ENCODE measurements at places on chromosomes 5 and 9.

DNA sequence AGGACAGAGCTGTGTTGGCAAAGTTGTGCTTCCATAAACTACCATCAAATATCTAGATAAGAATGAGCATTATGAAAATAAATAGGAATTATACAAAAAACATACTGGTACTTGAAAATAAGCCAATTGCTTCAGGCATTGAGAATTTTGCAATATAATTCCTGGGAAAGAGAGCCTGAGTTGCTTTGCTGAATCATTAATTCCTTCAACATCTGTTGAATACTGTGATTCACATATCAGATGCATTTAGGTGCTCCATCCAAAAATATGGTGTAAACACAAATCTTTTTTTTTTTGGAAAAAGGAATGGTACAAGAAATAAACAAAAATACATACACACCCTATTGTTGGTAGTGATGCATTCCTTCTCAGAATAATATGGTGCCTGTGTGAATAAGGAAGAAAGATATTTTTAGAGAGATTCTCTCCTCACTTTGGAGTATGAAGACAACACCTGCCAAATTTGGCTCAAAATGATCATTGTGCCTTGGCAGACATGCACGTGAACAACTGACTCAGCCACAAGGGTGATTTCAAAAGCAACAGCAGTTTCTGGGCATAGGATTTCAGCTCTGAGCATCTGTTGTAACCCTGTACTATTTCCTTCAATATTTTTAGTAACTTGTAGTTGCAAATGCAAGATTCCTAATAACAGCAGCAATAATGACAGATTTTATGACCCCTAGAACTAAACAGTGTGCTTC, 96.7 kb downstream of the CAVIN4 start:
- no peak for DNase-seq

DNA sequence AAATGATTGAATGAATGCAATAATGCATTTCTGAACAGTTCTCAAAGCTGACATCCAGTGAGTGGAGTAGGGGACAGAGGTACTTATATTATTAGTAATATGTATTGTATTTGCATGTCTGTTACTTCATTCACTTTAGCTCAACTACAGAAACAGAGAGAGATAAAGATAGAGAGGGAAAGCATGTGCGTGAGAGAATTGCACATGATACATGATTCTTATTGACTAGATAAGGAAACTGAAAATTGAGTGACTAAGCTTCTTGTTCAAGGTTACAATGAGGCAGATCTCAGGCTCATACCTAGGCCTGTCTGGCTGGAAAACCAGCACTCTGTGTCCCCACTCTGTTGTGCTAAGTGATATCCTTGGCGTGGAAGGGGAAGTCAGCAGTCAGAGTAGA, 337.7 kb upstream of the KLF4 start:
- no peak for DNase-seq

DNA sequence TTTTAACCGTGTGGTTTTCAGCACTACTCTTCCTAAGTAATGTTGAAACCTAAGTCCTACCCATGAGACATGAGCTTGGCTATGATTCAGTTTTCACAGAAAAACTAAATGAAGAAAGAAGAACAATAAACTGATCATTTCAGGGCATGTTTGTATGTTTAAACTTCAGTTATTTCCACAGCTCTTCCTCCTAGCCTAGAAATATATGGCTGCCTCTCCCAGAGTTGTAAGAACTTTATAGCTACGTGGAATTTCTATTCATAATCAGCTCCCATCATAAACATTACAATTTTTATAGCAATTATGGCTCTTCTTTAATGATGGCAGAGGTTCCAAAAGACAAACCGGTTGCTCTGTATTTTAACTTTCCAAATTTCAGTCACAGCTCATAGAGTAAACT, 314.7 kb upstream of the ADAMTSL1 start:
- DNase-seq = no peak

GRCh38 chr5:99441235-99441634, 512.4 kb upstream of the CHD1 start:
- DNase-seq = no peak

- DNase-seq = no peak
Observed at GRCh38 chr5:148645527-148645926, 8.8 kb downstream of the HTR4 start.

DNA sequence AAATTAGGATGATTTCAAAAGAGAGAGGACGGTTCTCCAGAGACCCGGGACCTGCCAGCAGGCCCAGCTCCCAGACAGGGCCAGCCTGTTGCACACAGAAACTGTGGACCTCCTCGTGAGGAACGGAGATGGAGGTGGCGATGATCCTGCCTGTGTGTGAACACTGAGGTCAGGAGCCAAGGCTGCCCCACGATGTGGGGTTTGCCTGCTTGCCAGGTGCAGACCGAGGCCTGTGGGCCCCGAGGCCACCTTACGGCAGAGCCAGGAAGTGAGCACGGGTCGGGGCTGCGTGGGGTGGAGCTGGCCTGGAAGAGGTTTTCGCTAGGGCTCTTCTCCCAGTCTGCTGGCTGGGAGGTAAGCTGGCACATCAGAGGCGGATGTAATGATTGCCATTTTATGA, 4.3 kb downstream of the FAM163B start:
- DNase-seq = no peak

DNA sequence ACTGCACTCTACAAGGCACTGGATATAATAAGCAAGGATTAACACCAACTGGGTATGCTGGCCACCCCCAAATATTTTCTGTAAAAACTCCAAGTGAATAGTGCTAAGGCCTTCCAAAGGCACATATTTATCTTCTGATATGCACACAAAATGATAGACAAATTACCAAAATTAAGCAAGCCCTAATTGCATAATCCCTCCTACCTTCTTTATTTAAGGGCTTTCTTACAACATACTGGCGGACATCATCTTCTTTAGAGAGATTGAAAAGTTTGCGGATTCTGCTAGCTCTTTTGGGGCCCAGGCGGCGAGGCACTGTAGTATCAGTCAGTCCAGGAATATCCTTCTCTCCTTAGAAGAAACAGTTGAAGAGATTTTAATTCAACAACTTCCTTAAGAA, 1.9 kb downstream of the RPS6 start:
- DNase-seq = no peak

DNA sequence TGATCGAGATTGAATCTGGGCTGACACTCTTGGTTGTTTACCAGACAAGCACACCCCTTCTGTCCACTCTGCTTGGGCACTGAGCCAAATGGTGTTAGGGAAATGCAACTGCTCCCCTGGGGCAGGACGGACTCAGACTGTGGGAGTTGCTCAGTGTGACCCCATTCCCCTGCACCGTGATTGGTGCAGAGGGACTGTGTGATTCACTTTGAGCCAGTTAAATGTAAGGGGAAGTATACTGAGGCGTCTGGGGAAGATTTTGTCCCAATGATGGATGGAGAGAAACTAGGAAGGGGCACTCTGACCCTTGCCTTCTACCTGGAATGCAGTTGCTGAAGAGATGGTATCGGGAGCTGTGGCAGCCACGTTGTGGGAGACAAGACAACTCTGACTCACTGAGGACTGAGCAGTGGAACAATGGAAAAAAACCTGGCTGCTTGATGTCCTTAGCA, 196.0 kb upstream of the ANKRD55 start:
- DNase-seq = no peak

- DNase-seq = no peak
Observed at GRCh38 chr5:81021486-81021885, 61.3 kb downstream of the RASGRF2 start.

GRCh38 chr5:160291467-160291866, 20.9 kb downstream of the CCNJL start:
- no peak for DNase-seq

GRCh38 chr5:109922381-109922995, 232.8 kb downstream of the MAN2A1 start:
- no peak for DNase-seq

GRCh38 chr9:36902861-36903524, 131.1 kb downstream of the PAX5 start:
- DNase-seq = no peak

DNA sequence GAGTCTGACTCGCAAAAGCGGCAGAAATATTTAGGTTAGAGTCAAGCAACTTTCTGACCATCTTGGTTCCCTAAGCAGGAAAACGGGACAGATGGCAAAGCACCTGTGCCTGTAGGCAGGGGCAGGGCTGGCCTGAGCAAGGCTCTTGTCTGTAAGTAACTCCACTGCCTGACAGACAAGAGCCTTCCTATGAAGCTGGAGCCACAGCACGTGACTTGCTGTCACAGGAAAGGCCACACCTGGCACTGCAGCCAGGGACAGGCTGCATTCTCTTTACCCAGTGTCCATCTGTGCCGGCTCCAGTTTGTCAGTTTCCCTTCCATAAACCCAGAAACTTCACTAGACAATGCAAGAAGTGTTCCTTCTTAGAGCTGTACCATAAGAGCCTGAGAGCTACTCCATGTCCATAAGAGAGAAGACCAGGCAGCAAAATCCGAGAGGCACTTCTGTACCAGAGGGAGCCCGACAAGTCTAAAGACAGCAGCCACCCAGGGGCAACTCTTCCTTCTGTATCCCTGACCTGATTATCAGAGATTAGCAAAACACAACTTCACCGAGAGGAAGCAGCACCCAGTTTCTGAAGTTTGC, 78.1 kb downstream of the GPR21 start:
- DNase-seq = no peak

DNA sequence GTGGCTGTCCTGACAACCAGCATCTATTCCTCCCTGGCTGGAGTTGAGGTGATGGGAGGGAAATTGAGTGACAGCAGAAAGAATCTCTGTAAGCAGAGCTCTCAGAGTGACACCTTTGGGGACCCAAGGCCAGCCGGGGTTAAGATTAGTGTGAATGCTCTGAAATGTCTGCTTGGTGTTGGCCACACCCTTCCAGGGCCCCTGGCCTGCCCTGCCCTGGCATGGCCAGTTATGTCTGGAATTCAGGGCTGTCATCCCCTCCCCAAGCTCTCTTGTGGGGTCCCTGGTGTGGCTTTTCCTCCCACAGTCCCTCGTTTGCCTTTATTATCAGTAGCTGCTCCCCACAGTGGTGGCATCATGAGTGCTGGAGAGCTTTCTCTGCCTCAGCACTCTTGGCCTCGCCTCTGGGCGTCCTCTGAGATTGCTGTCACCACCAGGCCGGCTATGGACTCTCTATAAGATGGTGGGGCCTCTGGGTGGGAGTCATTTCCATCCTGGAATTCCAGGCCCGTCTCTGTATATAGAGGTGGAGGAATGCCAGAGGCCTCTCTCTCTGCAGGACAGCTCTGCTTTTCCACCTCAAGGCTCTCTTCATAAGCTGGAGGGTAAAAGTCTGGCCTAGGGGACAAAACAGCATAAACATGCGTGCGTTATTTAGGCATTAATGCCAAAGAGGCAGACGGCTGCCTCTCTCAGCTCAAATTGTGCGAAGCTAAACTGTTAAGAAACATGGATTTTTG, 3.6 kb downstream of the TMEM252 start:
- DNase-seq = no peak

GRCh38 chr5:82351754-82352145, 73.6 kb upstream of the RPS23 start:
- DNase-seq = peak; percentile 8

- no peak for DNase-seq
Observed at GRCh38 chr5:13218518-13218917, 726.0 kb downstream of the DNAH5 start.

- no peak for DNase-seq
Observed at GRCh38 chr5:6581559-6582426, 51.1 kb downstream of the NSUN2 start.

DNA sequence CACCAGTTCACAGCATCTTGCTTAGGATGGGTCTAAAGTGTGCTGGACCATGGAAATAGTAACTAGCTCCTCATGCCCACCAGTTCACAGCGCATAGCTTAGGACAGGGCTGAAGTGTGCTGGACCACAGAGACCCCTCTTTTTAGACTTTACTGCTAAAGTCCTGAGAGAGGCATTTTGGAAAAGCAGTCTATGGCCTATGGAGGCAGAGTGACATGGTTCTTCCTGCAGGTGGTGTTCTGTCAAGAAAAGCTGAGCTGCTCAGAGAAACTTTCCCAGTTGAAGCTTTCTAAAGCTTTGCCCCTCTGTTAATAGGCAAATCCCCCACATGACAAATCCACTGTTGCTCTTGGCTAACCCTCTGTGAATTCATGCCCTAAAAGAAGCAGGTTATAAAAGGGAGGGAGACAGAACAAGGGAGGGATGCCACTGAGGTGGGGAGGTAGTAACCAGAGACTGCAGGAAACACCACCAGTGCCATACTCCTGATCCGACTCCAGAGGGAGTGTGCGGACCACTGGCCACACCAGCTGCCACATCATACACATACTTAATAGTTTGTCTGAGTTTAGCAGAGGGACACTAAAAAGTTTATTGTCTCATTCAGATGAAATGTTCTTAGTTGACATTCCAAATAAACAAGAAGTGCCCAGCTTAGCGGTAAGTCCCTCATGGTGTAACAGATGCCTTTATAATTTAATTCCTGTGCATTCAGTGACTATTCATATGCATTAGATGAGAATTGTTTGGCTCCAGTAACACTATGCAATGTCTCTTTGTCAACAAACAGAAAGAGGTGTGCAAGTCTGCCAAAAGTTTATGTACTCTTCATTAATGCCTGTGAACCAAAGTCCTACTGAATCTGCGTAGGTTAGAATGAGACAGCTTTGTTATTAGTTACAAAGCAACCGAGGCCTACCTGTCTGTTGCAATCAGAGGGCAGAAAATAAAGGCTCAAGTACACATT, 236.2 kb upstream of the NFIL3 start:
- DNase-seq = no peak

GRCh38 chr5:16536246-16536645, 70.6 kb upstream of the ZNF622 start:
- no peak for DNase-seq

All from NCI-H526 (cell line).